MG63 (cell line): ENCODE measurements at places on chromosomes 1 and 21.

GRCh38 chr1:48061162-48062136 is 64.3 kb upstream of the TRABD2B start:
- no peak for DNase-seq

GRCh38 chr1:39104158-39105060 is 78.3 kb downstream of the NDUFS5 start:
- DNase-seq, result peak; percentile 50

DNA sequence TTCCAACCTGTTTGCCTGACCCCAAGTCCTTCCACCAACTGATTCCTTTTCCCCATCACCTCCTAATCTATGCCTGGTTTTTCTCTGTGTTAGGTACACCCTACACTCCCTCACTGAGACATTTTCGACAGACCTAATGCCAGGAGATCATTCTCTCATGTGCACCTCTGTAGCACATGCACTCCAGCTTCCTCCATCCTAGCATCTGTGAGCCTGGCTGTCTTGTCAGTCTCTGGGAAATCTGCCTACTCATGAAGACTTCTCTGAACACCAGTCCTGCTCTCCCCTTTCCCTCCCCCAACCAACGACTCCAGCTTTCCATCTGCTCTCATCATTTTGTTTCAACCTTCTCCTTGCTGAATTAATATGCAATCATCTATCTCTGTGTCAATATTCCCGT is 987 bp downstream of the MED8 start:
- DNase-seq, result no peak

DNA sequence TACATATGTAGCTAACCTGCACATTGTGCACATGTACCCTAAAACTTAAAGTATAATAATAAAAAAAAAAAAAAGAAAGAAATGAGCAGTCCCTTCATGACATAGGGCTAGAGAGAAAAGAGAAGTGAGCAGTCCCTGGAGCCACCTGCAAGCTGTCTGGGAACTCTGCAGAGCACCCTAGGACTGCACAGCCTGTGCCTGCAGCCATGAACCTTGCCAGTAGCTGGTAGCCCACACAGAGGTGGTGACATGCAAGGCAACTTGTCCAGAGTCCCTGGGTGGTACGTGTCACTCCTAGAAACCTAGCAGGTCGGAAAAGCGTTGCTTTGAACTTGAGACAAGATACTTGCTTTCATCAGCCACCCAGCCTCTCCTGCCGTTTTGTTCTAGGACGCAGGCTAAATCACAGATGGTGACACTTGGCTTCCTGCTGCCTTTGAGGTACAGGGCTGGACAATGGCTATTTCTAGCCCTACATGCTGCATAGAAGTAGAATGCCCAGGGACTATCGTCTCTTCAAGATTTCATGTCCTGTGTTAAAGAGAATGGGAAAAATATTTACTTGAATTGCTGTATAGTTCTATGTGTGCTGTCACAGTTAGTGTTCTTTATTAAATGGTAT is 260.9 kb downstream of the LTN1 start:
- DNase-seq, result no peak

DNA sequence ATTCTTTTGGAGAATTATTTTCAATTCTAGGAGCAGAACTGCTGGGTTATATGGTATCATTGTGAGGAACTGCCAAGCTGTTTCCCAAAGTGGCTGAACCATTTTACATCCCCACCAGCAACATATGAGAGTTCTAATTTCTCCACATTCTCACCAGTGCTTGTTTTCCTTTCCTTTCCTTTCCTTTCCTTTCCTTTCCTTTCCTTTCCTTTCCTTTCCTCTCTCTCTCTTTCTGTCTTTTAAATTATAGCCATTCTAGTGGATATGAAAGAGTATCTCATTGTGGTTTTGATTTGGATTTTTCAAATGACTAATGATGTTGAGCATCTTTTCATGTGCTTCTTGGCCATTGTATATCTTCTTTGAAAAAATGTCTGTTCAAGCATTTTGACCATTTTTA is 45.3 kb downstream of the RUNX3 start:
- DNase-seq, result no peak

DNA sequence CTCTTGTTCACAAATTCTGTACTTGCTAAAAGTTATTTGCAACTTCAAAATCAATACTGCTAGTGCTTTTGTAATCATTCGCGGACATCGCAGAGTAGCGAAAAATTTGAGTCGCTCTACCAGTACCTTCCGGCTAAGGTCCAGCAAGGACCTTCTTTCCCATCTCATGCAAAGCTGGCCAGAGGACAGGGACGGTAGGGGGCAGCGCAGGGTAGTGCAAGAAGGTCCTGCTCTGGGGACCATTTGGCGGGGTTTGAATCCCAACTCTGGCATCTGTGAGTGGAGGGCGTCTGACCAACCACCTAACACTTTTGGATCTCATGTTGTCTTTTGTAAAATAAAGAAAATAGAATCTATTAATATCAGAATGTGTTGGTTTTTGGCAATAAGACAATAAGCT is 258.3 kb downstream of the SPATA17 start:
- DNase-seq, result no peak

DNA sequence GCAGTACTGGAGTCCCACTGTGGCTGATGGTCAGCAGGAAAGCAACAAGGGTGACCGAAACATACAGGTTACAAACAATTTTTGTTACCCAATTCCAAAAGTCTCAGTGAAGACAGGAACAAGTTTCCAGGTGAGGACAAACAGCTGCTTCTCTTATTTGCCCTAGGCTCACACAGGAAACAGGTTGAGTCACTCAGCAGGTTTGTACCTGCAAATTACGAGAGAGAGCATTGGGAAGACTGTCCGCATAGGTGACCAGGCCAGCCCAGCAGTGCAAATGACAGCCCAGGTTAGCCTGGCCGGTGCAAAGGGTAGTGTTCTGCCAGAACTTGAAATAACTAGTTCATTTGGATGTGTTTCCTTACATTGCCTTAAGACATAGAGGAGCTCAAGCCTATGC is 40.0 kb upstream of the DSCAM start:
- DNase-seq, result no peak

DNA sequence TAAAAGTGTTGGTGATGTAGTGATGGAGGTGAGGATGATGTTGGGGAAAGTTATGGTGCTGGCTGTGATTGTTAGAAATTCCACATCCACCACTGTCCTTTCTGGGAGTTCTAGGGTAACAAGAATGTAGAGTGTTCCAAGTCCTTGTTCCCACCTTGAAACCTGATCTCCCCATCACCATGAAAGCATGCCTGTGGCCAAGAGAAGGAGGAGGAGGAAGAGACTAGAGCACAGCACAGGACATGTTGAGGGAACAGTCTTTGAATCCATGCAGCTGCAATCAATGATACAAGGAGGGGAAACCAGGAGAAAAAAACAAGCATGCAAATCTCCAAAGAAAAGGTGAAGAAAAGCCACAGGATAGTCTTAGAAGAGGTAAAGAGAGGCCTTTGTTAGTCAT is 45.9 kb upstream of the ARTN start:
- DNase-seq, result no peak

GRCh38 chr1:205438213-205439158 is 16.6 kb upstream of the LEMD1 start:
- peak; percentile 75 for DNase-seq

GRCh38 chr1:198763298-198763714 is 124.5 kb downstream of the PTPRC start:
- DNase-seq, result peak; percentile 1

GRCh38 chr21:27647921-27648320 is 681.0 kb upstream of the ADAMTS5 start:
- no peak for DNase-seq

DNA sequence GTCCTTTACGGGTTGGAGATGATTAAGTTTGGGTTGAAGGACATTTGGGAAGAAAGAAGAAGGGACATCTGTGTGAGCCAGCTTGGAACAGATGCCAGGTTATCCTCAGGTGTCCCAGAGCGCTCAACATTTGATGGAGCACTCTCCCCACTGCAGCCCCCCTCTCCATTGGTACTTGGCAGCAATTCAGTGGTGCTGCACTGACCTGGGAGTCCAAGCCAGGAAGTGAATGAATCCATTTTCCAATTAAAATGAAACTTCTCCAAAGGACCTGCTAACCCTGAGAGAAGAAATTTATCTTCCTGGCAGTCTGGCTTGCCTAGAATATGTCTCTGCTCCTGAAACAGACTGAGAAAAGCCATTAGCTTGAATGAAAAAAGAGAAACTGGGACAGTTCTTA is 67.1 kb downstream of the FGGY start:
- DNase-seq, result no peak

- no peak for DNase-seq
Observed at GRCh38 chr1:15205586-15206346, 41.3 kb upstream of the FHAD1 start.

- no peak for DNase-seq
Observed at GRCh38 chr1:24179251-24179840, 7.7 kb downstream of the IFNLR1 start.

DNA sequence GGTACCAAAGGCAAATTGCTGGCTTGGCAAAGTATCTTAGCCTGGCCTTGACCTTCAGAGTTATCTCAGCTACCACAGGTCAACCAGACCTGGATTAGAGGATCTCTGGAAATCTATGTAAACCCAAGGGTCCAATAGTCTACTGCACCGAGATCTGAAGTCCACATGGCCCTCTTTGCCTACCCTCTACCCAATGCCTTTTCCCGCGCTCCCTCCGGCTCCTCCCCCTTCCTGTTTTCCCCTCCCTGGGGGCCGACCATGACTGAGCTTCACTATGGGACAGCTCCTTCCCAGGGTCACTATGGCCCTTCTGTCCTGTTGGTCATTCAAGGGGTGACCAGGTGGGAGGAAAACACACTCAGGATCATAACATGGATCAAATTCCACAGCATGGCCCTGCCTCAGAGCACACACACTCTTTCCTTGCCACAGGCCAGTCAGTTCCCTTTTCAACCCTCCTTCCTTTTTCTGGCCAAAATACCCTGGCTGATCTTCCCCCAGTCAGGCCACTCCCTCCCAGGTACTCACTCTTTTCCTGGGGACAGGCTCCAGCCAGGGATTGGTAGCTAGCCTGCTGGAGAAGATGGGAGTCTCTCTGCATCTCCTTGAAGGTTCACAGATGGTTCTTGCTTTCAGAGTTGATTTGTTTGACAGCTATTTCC is 19.1 kb upstream of the TMEM183A start:
- DNase-seq, result no peak

DNA sequence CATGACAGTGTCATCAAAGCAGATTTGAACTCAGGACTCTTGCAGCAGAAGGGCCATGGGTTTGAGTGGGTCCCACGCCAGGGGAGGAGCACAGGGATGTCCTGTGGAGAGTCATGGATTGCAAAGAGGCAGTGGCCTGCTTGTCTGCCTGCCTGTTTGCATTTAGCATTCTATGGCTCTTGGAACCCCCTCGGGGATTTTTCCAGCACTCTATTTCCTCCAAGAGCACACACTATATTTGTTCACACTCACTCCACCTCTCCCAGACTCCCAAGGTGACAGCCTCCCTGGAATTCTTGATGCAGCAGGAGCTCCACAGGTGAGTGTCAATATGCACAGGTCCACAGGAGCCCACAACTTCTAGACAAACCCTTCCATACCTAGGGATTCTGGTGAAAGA is 73.1 kb upstream of the LRRN2 start:
- no peak for DNase-seq

GRCh38 chr1:207850621-207851407 is 60.1 kb downstream of the CD34 start:
- DNase-seq, result no peak

GRCh38 chr1:214075999-214076707 is 88.4 kb downstream of the PROX1 start:
- DNase-seq, result no peak

DNA sequence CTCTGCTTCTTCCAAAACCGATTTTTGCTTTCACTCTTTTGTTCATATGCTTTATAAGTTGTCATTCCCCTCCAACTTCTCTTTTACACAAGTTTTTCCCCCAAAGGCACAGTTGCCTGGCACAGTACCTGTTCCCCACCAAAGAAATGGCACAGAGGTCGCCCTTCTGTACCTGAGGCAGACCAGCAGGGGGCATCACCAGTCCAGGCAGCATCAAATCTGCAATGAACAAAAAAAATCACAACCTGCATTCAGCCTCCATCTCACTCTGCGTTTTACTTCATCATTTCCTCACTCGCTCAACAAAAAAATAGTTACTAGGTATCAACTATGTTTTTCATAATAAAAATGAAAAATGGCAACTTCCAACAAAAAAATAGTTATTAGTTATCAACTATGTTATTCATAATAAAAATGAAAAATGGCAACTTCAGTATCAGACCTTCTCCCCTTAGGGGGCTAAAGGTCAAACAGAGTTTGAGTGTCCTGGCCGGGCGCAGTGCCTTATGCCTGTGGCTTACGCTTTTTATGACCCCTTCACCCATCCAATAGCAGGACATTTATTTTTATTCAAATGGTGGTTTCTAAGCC is 4.1 kb downstream of the EIF2D start:
- DNase-seq, result peak; percentile 43

GRCh38 chr1:16178596-16179497 is 23.0 kb upstream of the EPHA2 start:
- no peak for DNase-seq

- no peak for DNase-seq
Observed at GRCh38 chr1:53869454-53870117, 20.0 kb downstream of the YIPF1 start.

GRCh38 chr1:227741166-227741870 is 6.1 kb downstream of the SNAP47 start:
- no peak for DNase-seq

GRCh38 chr1:228304766-228305395 is 97.0 kb downstream of the OBSCN start:
- DNase-seq, result no peak

- no peak for DNase-seq
Observed at GRCh38 chr1:173997791-173998190, 24.4 kb downstream of the RC3H1 start.

DNA sequence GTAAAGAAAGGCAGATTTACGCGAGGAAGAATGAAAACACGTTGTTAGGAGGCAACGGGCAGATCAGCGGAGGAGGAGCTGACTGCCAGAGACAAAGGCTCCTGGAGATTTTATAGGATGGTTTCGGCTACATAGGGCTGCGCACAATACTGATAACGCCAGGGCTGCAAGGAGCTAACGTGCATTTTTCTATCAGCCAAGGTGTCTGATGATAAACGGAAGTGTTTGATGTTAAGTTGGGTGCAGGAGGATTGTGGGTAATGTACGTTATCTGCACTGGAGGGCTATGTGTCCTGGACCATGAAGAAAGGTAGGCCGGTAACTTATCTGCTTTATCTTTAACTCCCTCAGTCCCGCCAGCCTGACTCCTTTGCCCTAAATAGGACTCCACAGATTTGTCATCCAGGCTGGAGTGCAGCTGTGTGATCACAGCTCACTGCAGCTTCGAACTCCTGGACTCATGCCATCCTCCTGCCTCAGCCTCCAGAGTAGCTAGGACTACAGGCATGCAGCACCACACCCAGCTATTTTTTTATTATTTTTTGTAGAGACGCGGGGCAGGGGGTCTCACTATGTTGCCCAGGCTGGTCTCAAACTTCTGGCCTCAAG is 29.6 kb downstream of the SETD4 start:
- peak; percentile 23 for DNase-seq
